ENCODE measurements at places on chromosomes 3 and 15.

- DNase-seq: no peak
Observed at GRCh38 chr15:99174567-99175395, 69.9 kb downstream of the SYNM start.

- peak; percentile 43 for DNase-seq
Observed at GRCh38 chr3:14403619-14404155, 1.3 kb downstream of the SLC6A6 start.

DNA sequence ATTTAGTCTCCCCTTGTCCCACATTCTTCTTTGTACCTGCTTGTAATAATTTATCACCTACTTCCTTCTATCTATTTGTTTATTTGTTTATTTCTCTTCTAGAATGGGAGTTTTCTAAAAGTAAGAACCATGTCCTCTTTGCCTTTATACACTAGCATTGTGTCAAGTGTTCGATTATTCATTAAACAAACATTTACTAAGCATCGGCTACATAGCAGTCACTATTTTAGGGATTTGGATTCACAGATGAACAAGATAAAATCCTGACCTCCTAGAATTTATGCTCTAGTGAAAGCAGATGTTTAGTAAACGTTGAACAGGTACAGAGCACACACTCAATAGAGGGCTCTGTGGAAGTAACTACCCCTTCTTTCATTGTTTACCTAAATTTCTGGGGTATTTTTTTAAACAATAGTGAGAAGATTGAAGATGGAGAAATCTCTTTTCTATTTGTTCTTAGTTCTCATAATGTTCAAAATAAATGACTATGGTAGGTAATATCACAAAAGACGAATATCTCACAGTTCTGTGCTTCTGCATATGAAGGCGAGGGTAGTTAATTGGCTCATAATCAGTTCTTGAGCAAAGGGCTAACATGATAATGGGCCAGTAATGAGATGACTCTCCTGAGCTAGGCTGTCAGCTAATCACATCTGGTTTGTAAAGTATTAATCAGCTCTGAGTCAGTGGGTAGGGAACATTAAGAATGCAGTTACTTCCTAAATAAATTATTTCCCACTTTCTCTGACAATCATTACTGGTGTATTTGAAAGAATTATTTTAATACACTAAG lies 111.9 kb downstream of the SLC9A9 start:
- peak; percentile 8 for DNase-seq

- no peak for DNase-seq
Observed at GRCh38 chr3:177944228-177944661, 592.0 kb upstream of the KCNMB2 start.

- DNase-seq: peak; percentile 63
Observed at GRCh38 chr3:136772709-136773108, 20.5 kb upstream of the STAG1 start.

DNA sequence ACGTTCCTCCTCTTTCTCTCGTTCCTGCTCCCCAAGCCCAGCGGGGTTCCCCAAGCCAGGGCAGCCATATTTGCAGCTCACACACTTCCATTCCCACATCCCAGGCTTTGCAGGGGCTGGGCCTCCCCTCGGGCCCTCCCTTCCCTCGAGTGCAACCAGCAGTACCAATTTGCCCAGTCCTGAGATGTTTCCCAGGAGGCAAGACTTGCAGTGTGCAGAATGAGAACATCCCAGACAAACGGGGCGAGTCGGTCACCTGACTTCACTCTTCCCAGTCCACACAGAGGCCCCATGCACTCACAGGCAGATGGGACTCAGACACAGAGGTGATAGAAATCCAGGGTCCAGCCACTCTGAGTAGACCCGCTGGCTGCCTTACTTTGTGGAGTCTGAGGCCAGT lies 56.2 kb upstream of the SLC6A6 start:
- DNase-seq: no peak

GRCh38 chr3:81476692-81477091 lies 284.8 kb downstream of the GBE1 start:
- DNase-seq: no peak

GRCh38 chr15:80554560-80554959 lies 140.6 kb upstream of the ABHD17C start:
- DNase-seq: no peak

GRCh38 chr15:65171428-65171827 lies 13.7 kb downstream of the CLPX start:
- no peak for DNase-seq

GRCh38 chr3:117892431-117892841 lies 1142.2 kb downstream of the IGSF11 start:
- DNase-seq: peak; percentile 26

- no peak for DNase-seq
Observed at GRCh38 chr3:187334904-187335303, 33.3 kb upstream of the RTP4 start.

DNA sequence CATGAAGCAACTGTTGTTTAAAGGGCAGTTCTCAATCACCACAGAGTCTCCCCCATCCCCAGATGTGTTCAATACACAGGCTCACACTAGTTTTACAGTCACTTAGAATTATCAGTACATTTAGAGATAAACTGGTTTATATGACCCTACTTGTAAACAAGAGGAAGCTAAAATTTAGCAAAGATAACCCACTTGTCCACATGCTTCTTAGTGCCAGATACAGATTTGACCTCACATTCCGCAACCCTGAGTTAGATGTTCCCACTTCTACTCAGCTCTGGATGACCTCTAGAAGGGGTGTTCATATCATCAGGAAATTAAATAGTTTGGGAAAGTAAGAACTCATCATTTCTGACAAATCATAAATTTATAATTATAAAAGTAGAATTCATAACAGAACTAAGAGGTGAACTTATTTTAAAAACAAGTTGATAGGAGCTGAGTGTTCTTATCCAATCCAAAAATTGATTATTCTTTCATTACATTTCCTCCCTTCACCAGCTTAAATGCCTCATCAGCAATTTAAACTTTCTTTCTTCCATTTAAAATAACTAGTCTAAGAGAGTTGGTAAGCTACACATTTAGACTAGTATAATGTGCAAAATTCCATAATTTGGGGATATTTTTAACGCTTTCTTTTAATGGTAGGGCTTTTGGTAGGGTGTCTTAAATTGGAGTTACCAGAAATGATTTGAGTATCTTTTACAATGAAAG lies 131.2 kb downstream of the FBN1 start:
- DNase-seq: no peak

DNA sequence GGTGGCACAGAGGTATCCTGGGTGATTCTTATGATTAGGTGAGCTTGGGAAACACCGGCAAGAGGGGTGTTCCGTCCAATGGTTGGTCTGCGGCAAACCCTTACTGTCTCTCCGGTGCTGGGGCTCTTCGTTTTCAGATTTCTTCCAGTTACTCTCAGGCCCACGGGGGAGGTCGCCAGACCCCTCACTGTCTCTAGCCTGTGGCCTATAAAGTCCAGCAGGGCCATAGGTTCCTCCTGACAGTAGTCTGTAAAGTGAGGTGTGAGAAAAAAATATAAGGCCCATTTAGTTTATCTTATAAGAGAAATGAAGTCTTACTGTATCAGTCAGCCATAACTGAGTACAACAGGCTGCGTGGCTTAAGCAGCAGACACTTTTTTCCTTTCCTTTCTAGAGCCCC lies 1.4 kb downstream of the ESYT3 start:
- no peak for DNase-seq

All from AG08395 (cell line).